ENCODE measurements at places on chromosomes 7 and 10.

DNA sequence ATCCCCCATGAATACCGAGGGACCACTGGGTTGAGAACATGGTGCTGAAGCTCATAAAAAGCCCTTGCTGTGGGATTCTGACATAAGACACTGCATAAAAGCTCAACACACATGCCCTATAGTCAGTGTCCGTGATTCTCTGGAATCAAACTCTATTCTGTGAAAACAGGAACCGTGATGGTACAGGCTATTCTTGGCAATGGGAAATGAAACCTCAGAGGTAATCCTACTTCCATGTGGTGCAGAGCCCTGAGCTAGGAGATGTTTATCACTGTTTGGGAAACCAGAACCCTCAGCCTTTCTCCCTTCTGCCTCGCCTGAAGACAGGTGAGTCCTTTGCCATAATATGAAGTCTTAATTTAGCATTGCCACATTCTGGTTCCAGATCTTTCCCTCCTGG lies 80.8 kb upstream of the PRSS1 start:
- DNase-seq, result no peak

DNA sequence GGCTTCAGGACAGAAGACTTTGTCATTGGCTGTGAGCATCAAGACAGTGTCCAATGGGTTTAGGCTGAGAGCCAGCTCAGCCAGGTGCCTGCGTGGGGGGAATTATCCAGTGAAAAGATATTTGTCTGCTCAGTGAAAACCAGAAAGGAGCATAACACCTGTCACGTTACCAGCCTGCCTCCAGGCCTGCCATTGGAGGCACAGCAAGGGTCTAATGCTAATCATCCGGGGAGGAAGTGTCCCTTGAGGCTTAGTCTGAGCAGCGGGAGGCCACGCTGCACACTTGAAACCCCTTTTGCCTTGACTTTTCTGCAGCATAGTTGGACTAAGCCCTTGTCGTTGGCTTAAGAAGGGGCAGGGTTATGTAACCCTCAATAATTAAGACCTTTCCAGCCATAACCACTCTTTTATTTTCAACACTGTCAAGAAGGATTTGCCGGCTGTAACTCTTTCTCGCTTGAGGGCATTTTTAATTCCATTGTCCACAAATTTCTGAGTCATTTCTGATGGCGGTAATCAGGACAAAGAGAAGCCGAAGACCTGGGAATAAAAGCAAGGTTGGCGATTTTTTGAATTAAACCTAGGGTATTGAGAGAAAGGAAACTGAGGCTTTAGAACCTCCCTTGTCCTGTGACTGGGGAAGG lies 639.6 kb upstream of the FOXK1 start:
- DNase-seq, result no peak

GRCh38 chr10:48802611-48803071 lies 118.0 kb downstream of the WDFY4 start:
- no peak for DNase-seq

- no peak for DNase-seq
These were observed 19.8 kb upstream of the COL1A2 start for GRCh38 chr7:94374721-94375566.

GRCh38 chr7:26078437-26079336 lies 73.3 kb upstream of the NFE2L3 start:
- peak; percentile 84 for DNase-seq

- no peak for DNase-seq
These were observed 8.5 kb upstream of the UNCX start for GRCh38 chr7:1224086-1224716.

DNA sequence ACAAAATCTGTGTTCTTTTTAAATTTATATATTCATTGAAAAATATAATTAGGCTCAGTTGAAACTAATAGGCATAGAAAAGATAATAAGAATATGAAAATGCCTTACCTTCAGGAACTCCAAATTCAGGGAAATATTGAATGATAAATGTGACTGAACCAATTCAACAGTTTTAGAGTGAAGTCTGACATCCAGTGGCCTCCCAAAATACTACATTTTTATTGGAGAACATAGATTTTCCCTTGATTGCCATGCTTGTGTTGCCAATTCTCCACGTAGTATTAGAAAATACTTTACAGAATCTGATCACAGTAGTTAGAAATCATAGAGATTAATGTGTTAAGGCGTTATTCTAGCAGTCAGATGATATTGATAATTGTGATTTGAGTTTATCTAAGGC lies 1246.7 kb downstream of the GATA3 start:
- DNase-seq, result no peak

DNA sequence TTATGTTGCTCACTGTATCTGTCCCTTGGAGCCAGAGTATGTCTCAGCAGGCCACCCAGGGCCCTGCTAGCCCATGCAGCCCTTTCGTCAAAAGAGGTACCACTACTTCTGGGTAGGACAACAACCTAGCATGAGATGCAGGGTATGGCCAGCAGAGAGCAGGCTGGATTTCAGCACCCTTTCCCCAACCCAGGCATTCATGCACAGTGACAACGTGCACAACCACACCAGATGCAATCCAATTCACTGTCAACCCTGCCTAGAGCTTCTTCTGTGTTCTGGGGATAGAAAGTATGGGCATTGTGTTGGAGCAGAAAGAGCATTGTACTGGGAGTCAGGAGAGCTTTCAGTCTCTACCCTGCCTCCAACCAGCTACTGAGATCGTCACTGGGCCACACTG lies 37.9 kb downstream of the JAZF1 start:
- peak; percentile 23 for DNase-seq

DNA sequence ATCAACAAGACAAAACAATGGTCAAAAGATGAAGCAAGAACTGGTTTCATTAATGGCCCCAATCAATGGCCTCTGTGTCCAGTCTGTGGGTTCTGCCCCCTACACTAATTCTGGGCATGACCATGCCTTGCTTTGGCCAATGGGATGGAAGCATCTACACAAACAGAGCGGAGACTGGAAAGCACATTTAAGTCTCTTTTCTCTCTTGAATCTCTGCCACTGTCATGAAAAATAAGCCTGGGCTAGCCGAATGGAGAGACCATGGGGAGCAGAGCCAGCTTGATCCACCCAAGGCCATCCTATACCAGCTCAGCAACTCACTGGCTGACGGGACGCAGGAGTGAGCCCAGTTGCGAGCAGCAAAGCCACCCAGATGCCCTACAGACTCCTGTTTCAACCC lies 30.9 kb downstream of the ANKRD16 start:
- DNase-seq, result no peak

GRCh38 chr7:159296093-159296681 lies 151.5 kb upstream of the VIPR2 start:
- no peak for DNase-seq

DNA sequence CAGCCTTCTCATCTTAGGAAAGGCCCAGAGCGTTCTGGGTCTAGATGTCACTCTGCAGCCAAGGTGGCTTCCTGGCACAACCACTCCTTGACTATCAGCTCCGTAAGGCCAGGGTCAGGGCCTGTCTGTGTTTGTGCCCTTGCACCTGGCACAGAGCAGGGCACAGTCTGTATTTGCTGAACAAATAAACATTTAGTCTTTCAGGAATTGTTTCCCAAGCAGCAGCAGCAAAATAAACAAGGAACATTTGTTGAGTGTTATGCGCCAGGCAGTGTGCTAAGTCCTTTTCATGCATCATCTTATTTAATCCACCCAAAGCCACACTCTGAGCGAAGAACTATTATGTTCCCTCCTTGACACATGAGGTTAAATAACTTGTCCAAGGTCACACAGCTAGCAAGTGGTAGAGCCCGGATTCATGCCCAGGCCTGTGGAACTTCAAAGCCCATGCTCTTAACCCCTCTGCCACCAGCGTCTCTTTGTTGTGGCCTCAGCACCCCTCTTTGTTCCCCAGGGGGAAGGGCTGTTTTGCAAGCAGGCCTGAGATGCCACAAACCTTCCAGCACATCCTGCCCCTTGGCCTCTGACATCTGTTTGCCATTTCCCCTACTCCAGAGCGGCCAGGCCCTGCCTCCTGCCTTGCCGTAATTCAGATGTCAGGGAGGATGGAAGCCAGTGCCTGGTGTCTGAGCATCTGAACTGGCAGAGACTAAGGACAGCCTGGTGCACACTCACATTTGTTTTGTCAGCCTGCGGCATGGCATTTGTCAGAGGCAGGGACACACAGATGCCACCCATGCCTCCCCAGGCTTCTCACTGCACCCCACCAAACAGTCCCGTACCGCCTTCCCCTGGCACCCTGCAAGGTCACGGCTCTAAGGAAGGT lies 325.8 kb upstream of the ZMIZ1 start:
- no peak for DNase-seq

- no peak for DNase-seq
These were observed 123.8 kb downstream of the ARID5B start for GRCh38 chr10:62025134-62025794.

- DNase-seq, result no peak
These were observed 43.7 kb downstream of the FAM53B start for GRCh38 chr10:124700293-124701037.

- DNase-seq, result no peak
These were observed 16.3 kb downstream of the YAE1 start for GRCh38 chr7:39582536-39582935.

DNA sequence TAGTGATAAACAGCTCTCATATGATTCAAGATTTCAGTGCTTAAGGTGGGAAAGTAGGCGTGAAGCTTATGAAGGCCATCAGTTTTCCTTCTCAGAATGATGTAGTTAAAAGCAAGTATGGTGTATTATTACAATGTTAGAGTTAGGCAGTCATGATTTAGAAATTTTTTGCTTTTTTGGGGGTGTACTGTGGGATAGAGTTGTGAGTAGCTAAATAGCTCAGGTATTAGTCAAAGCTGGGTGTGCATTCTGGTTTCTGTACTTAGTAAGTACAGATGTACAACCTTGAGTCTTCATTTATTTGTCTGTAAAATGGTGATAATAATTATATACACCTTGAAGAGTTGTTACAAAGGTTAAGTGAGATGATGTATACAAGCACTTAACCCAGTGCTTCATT lies 52.2 kb downstream of the R3HCC1L start:
- no peak for DNase-seq

DNA sequence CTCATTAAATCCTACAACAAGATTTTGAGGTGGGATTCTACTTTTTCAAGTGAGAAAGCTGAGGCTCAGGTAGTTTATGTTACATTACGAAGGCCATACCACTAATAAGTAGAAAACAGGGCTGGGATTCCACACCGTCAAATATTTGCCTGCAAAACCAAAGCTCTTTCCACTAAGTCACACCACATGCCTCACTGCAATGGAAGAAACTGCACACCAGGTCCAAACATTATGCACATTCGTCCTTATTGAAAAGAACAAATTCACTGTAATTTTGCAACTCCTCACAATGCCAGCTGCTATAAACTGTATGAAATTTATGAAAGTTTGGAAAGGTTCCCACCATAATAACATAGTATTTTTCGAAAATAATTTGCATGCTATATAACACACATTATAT lies 66.5 kb downstream of the DGKB start:
- DNase-seq, result no peak

- no peak for DNase-seq
These were observed 149.9 kb downstream of the CRPPA start for GRCh38 chr7:16271355-16271915.

GRCh38 chr7:101077303-101078086 lies 7.8 kb upstream of the TRIM56 start:
- DNase-seq, result peak; percentile 85

GRCh38 chr7:73573276-73573675 lies 5.1 kb downstream of the TBL2 start:
- no peak for DNase-seq

- DNase-seq, result no peak
These were observed 24.2 kb downstream of the MGMT start for GRCh38 chr10:129491123-129491734.

DNA sequence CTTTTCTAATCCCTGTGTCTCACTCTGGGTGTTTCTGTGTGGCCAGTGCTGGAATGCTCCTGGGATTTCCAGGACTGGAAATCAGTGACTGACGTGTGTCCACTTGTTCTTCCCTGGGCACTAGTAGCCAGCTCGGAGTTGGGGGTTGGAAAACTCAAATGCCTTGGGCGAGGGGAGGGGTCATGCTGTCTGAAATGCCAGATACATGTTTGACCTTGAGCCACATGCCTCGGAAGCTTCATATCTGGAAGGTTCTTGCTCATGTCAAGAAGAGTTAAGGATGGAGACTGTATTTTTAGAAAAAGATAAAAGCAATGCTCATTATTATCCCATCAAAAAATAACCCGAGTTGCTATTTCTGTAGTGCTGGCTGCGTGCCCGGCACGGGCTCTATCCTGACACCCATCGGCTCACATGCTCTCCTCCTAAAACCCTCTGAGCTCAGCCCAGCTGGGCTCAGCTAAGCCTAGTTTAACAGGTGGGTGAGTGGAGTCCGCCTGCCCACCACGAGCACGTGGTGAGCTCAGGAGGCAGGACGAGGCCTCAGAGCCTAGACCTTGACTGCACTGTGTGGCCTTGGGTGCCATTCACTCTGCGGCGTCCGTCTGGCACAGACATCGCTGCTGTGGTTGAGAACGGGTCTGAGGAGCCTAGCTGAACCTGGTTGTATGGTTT lies 6.4 kb downstream of the DPYSL4 start:
- no peak for DNase-seq

DNA sequence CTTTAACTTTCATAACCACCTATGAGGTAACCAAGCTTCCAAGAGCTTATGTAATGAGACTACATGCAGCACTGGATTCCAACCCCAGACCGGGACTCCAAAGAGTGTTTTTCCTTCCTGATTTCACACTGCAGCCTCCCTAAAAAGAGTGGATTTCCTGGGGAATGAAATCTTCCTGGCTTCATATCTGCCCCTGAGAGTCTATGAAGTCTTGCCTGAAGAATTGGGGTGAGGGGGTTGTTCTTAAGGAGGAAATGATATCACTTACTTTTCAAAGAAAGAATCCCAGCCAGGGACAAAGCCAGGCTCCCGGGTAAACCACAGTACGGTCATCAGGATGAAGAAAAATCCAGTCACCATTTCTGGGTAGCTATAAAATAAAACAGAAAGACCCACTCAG lies 29.7 kb downstream of the STMP1 start:
- DNase-seq, result no peak

- no peak for DNase-seq
These were observed 67.2 kb downstream of the ADD3 start for GRCh38 chr10:110074758-110075671.

- DNase-seq, result no peak
These were observed 121.2 kb downstream of the WDFY4 start for GRCh38 chr10:48805848-48806247.

GRCh38 chr7:96426027-96426426 lies 104.1 kb upstream of the SLC25A13 start:
- no peak for DNase-seq

- peak; percentile 52 for DNase-seq
These were observed 110.5 kb downstream of the C10orf105 start for GRCh38 chr10:71608819-71609768.
